ENCODE measurements at places on chromosomes 5 and 9.
A peak's percentile ranks its signal among the peaks of the same experiment; 100 is the strongest.

GRCh38 chr5:13809921-13810320 is 134.6 kb downstream of the DNAH5 start:
- DNase-seq, result no peak

GRCh38 chr5:137032929-137033328 is 466.2 kb downstream of the SPOCK1 start:
- no peak for DNase-seq

DNA sequence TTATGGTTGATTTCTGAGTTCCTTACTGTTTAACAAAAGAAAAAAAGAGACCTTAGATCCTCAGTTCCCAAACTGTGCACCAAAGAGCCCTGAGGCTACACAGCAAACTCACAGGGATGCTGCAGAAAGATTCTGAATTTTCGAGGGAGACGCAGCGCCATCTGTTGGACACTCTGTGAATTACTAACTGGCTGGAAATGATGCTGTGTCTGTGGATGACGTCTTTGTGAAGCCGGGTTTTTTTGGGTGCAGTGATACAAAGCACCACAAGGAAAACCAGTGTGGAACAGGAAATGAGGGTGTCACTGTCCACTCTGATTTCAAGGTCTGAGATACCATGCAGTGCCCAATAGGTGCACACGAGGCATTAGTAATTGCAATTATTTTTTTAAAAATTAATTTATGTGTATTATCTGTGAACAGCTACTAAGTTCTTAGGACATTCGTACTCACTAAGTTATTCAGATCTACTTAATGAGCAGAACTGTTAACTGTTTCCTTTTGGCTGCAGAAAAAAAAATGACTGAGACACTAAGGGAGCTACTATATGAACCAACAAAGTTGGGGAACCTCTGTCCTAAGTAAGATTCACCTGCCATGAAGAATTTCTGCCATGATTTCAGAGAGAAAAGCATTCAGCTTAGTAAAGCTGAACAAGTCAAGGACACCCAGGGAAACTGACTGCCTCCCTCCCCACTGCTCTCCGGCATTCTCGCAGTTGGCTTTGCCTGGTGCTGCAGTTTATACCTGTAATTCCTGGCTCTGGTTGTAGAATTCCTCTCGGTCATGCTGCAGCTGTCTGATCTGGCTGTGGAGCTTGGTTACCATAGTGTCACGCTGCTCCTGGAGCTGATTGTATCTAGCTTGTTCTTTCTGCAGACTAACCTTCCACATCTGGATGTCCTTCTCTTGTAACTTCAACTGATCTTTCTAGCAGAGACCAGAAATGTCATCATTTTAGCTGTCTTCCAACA is 23.4 kb downstream of the SPACA9 start:
- DNase-seq, result peak; percentile 79

- DNase-seq, result no peak
Observed at GRCh38 chr5:176793736-176794135, 16.6 kb upstream of the UNC5A start.

DNA sequence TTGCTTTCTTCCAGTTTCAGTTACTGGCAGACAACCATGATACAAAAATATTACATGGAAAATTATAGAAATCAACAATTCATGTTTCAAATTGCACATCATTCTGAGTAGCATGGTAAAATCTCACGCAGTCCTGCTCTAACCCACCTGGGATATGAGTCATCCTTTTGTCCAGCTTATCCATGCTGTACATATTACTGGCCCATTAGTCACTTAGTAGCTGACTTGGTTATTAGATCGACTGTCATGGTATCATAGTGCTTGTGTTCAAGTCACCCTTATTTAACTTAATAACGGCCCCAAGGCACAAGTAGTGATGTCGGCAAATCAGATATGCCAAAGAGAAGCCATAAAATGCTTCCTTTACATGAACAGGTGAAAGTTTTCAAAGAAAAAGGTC is 41.2 kb downstream of the NADK2 start:
- no peak for DNase-seq

DNA sequence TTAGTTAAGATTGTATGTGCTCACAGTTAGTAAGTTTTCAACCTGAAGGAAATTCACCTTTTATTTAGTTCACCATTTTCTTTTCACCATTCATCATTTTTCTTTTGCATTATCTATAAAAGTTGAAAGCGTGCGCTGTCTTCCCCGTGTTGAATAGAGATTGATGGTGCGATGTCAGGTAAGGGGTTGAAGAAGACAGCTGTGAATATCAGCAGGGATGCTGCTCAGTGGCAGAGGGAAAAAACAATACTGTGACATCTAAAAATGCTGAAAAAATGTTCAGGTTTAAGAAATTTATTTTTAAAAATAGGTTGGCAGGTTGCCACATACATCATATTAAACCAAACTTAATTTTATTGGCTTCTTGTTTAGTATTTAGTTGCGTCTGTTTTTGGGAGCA is 815.0 kb downstream of the DTWD2 start:
- DNase-seq, result no peak

DNA sequence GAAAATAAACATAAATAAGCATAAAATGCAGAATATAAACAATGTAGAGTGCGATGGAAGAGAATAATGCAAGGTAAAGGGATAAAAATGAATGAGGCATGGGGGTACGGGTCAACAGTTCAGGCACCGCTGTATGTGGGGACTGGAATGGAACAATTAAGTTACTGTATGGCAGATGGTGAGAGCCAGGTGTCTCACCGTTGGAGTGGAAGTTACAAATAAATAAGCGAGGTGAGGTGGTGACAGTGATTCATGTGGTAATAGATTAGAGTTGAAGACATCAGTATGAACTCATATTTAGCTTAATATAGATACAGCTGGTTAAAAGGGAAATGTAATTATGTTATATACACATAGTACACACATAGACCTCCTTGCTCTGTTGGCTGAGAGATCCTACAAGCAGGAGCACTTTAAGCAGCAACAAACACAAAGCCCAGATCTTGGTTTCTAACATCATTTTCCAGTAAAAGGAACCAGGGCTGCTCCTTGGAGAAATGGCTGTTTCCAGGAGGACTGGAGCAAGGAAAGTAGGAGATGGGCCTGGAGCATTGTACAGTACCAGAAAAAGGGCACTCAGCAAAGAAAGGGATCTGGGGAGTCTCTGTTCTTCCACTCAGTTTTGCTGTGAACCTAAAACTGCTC is 2.4 kb upstream of the OMD start:
- peak; percentile 75 for DNase-seq

GRCh38 chr9:134892820-134893420 is 12.3 kb downstream of the FCN2 start:
- no peak for DNase-seq

GRCh38 chr9:17009071-17009470 is 125.8 kb upstream of the CNTLN start:
- DNase-seq, result no peak

DNA sequence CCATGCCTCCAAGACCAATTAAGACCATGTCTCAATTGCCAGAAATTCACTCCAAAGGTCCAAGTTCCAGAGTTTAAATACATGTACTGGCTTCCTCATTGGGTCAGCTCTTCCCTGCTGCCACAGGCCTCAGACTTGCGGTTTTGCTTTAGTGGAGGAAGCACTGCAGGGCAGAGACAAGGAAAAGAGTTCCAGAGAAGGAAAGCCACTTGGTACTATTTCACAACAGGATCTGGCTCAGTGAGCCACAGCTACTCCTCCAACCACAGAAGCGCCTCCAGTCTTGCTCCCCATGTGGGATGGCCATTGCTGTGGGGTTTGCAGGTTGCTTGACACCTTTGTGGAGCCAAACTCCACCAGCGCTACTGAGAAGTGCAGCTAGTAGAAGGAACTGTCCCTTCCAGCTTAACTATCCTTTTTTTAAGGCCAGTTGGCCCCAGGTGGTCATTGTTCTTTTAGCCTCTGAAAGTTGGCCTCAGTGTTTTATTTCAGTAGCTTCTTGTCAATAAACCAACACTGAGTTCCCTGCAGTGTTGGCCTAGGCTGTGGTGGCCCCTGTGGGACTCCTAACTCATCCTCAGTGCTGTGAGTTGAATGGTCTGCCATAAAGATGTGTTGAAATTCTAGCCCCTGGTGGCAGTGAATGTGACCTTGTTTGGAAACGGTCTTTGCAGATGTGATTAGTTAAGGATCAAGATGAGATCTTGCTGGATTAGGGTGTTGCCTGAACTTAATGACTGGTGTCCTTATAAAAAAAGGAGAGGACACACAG is 93.7 kb upstream of the DAP start:
- peak; percentile 56 for DNase-seq

- DNase-seq, result no peak
Observed at GRCh38 chr5:134507452-134507851, 18.0 kb upstream of the JADE2 start.

DNA sequence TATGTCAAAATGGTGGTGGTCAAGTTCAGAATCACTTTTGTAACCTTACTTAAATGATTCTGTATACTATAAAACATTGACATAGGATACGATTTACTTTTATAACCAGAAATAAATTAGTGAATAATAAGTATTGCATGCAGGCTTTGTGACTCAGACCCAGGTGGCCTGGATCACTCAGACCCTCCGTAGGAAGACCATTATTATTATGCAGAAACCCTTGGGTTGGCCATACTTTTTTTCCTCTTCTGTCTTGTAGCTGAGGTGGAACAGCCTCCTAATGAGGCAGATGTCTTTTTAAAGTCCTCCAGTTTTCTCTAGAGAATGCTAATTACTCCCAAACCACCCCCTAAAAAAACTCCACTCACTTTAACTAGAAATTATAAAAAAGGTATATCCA is 121.9 kb downstream of the LPAR1 start:
- no peak for DNase-seq

GRCh38 chr5:74042559-74042958 is 416.6 kb downstream of the ARHGEF28 start:
- DNase-seq, result no peak

GRCh38 chr5:176341325-176342157 is 20.0 kb downstream of the KIAA1191 start:
- DNase-seq, result no peak

DNA sequence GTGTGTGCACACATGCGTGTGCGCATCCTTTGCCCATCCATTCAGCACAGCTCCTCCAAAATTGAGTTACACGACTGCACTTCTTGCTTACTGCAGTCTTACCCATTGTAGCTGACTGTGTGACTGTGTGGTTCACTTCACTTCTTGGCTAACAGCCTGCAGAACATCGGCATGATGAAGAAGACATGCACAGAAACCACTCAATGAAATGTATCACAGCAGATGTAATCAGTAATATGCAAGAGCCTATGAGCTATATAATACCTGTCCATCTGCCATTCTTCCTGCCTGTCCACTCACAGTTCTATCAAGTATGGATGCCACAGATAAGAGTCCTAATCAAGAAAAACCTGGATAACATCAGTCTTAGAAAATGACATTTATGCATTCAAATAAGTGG is 83.9 kb downstream of the TRPM3 start:
- DNase-seq, result no peak

GRCh38 chr5:128101676-128102075 is 18.1 kb downstream of the SLC12A2 start:
- DNase-seq, result peak; percentile 40

DNA sequence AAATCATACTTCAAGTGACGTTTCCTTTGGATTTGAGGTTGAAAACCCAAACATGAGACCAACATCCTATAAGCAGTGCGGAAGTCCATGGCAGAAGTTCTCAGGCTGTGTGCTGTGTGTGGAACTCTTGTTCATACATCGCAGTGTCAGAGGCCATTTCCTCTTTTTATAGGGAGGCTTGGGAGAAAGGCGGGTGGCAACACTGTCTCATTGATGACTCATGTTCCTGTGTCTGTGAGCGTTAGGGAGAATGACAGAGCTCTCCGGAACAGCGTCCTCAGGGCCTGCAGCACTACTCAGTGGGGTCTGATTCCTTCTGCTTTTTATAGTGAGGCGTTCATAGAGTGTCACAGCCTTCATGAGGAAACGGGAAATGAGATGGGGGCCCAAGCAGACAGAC is 98.8 kb upstream of the BASP1 start:
- DNase-seq, result no peak

- no peak for DNase-seq
Observed at GRCh38 chr9:134406366-134407120, 80.3 kb downstream of the RXRA start.

- no peak for DNase-seq
Observed at GRCh38 chr5:175652741-175653663, 4.9 kb upstream of the HRH2 start.

DNA sequence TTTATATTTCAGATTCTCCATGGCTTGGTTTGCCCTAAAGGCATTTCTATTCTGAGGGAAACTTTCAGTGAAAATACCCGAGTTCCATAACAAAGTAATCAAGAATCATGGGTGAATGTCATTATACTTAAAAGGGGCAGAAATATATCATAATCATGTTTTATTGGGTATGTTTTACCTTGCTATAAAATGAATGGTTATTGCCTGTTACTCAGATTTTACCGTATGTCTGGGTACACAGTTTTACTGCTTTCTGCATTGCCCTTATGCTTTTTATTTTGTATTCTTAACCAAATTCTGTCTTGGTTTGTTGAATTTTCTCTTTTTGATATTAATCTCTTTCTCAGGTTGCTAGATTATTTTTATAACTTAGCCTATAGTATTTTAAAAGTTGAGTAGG is 2.5 kb downstream of the GPR151 start:
- DNase-seq, result no peak

DNA sequence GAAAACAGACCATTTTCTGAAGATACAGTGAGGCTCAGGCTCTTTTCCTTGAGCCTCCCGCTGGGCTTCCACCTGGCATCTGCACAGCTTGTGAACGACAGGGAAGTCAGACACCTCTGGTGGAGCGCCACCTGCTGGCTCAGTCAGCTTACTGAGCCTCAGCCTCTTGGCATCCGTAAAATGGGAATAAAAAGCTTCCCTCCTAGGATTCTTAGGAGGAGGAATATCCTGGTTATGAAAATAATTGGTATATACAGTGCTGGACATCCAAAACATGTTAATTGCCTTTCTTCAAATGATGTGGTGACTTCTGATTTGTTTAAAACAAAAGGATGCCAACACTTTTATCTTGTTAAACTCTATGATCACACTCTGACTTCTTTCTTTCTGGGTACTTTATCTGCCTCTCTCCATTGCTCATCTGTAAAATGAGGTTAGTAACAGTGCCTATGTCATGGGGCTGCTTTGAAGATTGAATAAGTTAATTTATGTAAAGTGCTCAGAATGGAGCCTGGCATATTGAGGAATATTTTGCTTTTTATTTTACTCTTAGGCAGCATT is 67.5 kb downstream of the MAMDC2 start:
- DNase-seq, result peak; percentile 92

DNA sequence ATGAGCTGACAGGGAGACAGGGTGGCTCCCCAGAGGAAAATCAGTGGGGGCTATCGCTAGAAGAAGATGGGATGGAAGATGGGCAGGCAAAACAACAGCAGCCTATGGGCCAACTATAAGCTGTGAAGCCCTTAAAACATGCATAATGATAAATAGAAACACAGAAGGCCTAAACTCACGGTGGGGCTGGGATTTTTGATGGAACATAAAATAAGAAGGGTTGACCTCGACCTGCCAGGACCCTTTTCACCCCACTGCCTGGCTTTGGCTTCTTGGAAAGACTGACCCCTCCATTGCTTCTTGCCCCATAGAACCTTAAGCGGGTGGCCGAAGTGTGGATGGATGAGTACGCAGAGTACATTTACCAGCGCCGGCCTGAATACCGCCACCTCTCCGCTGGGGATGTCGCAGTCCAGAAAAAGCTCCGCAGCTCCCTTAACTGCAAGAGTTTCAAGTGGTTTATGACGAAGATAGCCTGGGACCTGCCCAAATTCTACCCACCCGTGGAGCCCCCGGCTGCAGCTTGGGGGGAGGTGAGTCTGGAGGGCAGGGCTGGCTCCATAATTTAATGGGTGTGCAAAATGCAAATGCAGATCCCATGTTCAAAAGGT is 36.5 kb upstream of the SAP30L start:
- no peak for DNase-seq

All from NCI-H82 (cell line).